ENCODE measurements at places on chromosomes 2 and 18.

DNA sequence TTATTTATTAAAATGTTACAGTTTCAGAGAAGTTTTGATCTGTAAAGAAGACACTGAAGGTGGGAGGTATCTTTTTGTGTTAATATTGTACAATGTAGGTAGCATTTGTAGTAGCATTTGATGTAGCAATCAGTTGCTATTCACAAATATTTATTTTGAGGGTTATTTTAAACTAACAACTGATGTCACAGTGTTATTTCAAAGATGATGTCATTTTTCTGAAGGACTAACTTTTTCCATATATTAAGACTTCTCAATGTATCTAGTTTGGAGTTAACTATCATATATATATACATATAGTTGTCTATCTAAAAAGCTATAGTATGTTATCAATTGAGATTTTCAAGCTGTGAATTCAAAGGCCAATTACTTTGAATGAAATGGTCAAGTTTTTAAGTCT is 1003.3 kb downstream of the DSC3 start:
- no peak for DNase-seq

GRCh38 chr2:6525475-6525964 is 340.2 kb downstream of the CMPK2 start:
- DNase-seq: no peak

- DNase-seq: no peak
Measured at GRCh38 chr2:37616677-37617005, 54.8 kb downstream of the CDC42EP3 start.

- no peak for DNase-seq
Measured at GRCh38 chr2:191739194-191739593, 61.3 kb downstream of the NABP1 start.

- no peak for DNase-seq
Measured at GRCh38 chr2:2399396-2399795, 68.3 kb upstream of the MYT1L start.
